ENCODE measurements at places on chromosomes 16 and 17. TPM values are rescaled to one million over a fixed set of nuclear protein-coding genes. Genes with fewer than 3 reads are reported as not detected.

The KRTAP3-1 gene
- not detected for total RNA-seq

The CD300H gene
- total RNA-seq = not detected

The PHKG2 gene
- total RNA-seq = 37.1 TPM

The CDH1 gene
- not detected for total RNA-seq

The ASPHD1 gene
- total RNA-seq = not detected
